ENCODE measurements at places on chromosomes 1 and 21.

DNA sequence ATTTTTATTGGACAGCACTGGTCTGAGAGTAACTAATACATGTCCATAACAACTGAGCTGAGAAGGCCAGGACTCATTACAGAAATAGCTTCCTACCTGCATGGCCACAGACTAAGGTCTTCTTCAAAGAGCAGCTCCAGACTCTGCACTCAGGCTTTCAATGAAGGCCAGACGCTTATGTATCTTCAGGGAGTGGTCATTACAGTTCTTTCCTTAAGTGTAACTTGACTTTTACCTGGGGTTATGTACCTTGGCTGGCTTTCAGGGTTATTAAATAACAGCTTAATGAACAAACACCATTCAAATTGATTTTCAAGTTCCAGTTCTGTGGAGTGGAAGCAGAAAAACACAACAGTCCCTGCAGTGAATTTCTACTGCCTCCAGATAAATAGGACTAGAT is 23.8 kb upstream of the SLC22A15 start:
- H3K27ac ChIP-seq = no peak overlapping the region
- H3K27me3 ChIP-seq = no peaks in the 10 kb centered on the region
- DNase-seq = peak; percentile 66

DNA sequence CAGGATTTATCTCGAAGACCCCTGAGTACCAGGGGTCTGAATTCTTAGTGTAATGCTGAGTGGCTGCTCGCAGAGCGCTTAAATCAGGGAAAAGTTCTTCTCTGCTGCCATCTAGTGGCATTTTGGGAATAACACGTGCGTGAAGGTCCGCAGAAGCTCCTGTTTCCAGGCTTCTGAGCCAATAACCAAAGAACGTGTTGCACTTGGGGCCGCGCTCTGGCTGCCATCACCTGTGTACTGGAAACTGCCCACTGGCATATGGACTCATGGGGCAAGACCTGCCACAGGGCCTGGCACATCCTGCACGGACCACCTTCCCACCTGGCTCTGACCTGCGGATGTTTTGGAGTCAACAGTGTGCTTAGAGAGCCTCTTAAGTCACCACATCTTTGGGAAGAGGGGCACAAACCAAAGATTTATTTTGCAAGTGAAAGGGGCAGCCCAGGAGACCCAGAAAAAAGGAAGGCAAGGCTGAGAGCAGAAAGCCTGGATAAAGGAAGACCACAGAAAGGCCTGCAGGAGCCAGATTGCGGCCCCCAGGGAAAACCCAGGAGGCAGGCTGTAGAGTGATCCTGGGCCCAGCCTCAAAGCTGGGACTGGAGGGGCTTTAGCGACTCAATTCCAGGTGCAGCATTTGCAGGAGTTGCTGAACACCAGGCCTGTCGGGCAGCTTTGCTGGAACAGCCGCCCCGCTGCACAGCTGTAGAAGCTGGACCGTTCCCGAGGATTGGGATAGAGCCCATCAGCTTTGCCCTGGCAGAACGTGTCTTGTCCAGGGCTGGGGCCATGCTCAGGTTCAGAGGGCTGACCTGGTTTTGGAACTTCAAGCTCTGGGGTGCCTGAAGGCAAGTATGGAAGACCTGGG is 13.0 kb downstream of the CHIT1 start:
- H3K4me1 ChIP-seq = peaks cover 11% of the 10 kb centered on the region
- H3K36me3 ChIP-seq = no peaks in the 10 kb centered on the region
- no peak overlapping the region for H3K27ac ChIP-seq
- DNase-seq = peak; percentile 91

DNA sequence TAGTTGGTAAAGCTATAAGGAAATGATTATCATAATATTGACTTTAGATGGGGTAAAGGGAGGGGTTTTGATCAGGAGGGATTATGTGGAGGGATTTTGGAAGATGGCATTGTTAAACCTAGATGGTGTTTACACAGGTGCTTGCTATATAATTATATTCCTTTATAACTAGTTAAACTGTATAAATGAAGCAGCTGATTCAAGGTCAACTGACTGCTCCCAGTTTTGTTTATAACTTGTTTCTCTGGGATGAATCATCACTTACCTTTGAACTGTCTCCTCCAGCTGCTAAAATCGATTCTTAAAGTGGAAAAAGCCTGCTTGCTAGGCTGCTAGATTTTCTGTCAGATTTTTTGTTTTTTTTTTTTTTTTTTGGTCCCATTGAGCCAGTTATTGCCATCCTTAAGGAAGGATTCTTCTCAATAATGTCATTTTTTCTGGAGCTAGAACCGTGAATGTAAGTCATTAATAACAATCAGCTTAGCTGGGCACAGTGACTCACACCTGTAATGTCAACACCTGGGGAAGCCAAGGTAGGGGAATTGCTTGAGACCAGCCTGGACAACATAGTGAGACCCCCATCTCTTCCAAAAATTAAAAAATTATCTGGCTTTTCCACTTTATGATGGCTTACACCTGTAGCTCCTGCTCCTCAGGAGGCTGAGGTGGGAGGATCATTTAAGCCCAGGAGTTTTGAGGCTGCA is 153.2 kb downstream of the PIK3R3 start:
- no peaks in the 10 kb centered on the region for H3K4me1 ChIP-seq
- H3K36me3 ChIP-seq = no peaks in the 10 kb centered on the region
- H3K4me3 ChIP-seq = no peak overlapping the region
- DNase-seq = peak; percentile 30
- no peaks in the 10 kb centered on the region for H3K27me3 ChIP-seq
- H3K27ac ChIP-seq = peak overlapping the region; percentile 38

DNA sequence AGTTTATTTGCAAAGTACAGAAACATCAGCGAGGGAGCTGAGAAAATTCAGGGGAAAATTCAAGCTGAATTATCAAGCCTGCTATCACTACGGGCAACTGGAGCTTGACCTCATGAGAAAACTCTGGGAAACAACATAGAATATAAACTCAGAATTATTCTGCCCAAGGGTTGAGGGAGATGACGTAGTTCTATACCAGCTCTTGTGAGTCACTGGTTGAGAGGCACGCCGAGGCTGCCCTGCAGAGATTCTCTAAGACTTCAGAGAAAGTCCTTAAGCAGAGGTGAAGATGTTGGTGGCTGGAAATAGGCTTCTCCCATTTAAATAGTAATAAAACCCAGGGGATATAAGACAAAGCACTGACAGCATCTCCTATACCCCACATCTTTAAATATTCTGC is 12.3 kb downstream of the SYDE2 start:
- H3K36me3 ChIP-seq = no peaks in the 10 kb centered on the region
- DNase-seq = no peak
- peaks cover 26% of the 10 kb centered on the region for H3K4me1 ChIP-seq
- no peak overlapping the region for H3K4me3 ChIP-seq
- no peaks in the 10 kb centered on the region for H3K27me3 ChIP-seq

- no peak overlapping the region for H3K4me3 ChIP-seq
- DNase-seq = no peak
- H3K27ac ChIP-seq = peak overlapping the region; percentile 64
These were observed 13.4 kb downstream of the ITSN1 start for GRCh38 chr21:33655588-33656221.

GRCh38 chr1:12617511-12617900 is 504 bp downstream of the DHRS3 start:
- peak overlapping the region; percentile 95 for H3K27ac ChIP-seq
- H3K4me1 ChIP-seq = peaks cover 92% of the 10 kb centered on the region
- peak overlapping the region; percentile 73 for H3K4me3 ChIP-seq
- DNase-seq = peak; percentile 55

GRCh38 chr1:68375919-68376318 is 73.8 kb downstream of the RPE65 start:
- H3K4me1 ChIP-seq = no peaks in the 10 kb centered on the region
- no peak for DNase-seq
- no peak overlapping the region for H3K4me3 ChIP-seq
- no peaks in the 10 kb centered on the region for H3K27me3 ChIP-seq
- H3K36me3 ChIP-seq = no peaks in the 10 kb centered on the region

- H3K4me1 ChIP-seq = no peaks in the 10 kb centered on the region
- H3K27me3 ChIP-seq = peaks cover 18% of the 10 kb centered on the region
- no peak overlapping the region for H3K4me3 ChIP-seq
- H3K36me3 ChIP-seq = no peaks in the 10 kb centered on the region
These were observed 430 bp downstream of the S100B start for GRCh38 chr21:46604329-46604974.

DNA sequence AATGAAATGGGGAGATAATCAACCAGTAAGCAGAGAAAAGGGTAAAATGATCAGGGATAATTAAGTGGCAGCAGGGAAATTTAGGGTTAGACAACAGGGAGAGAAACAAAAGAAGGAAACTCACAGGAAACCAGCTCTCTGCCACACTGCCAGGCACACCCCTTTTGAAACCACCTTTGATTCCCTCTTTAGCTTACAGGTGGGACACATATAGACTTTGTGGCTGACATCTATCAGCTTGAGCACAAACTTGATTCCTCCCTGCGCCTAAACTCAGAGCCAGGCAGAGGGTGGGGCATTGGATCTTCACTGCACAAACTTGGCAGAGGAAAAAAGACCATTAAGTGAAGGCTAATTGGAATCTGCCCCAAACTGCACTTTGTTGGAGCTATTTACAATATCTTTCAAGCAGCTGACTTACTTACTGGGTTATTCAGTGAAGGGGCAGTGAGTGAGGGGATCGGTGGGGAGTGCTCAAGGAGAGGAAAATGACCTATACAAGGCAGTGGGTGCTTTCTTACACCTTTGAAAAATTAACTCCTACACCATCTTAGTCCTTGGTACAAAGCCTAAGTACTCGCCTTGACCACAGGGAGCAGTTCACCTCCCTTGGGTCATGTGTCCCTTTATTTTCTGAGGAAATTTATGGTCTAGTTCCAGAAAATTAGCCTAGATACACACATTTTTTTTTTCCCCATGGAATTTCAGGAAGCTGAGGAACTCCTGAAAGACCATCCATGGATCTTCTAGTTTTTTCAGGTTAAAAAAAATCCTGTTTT is 60.2 kb downstream of the PBX1 start:
- H3K4me3 ChIP-seq = no peak overlapping the region
- H3K27ac ChIP-seq = peak overlapping the region; percentile 24
- H3K4me1 ChIP-seq = peaks cover 20% of the 10 kb centered on the region
- no peak for DNase-seq

DNA sequence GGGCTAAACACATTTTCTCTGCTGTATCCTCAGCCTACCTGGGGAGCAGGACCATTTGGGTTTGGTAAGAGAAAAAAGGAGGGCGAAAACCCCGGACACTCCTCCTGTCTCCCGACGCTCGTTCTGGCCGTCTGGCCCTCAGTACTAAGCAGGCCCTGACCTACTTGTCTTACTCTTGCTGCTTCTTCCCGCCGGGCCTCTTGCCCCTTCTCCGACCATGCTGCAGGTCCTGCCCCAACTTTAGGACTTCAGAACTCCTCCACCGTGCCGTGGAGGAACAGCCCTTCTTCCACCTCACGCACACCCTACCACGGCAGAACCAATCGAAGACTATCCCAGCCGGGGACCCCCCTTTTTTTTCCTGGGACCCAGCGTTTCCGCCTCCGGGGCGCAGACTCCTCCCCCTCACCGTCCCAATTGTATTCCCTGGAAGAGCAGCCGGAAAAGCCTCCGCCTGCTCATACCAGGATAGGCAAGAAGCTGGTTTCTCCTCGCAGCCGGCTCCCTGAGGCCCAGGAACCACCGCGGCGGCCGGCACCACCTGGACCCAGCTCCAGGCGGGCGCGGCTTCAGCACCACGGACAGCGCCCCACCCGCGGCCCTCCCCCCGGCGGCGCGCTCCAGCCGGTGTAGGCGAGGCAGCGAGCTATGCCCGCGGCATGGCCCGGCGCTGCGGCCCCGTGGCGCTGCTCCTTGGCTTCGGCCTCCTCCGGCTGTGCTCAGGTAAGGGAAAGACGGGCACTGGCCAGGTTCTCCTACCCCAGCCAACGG is at the start of gene CHRNB2:
CHRNB2 (plus strand) TSS at position 393 of the 771 bp plus-strand sequence; CDS start at position 660, 267 bp downstream.
- no peaks in the 10 kb centered on the region for H3K36me3 ChIP-seq
- H3K4me1 ChIP-seq = peaks cover 12% of the 10 kb centered on the region
- H3K27me3 ChIP-seq = no peaks in the 10 kb centered on the region
- peak within 1 kb of the TSS; percentile 19 for H3K4me3 ChIP-seq

DNA sequence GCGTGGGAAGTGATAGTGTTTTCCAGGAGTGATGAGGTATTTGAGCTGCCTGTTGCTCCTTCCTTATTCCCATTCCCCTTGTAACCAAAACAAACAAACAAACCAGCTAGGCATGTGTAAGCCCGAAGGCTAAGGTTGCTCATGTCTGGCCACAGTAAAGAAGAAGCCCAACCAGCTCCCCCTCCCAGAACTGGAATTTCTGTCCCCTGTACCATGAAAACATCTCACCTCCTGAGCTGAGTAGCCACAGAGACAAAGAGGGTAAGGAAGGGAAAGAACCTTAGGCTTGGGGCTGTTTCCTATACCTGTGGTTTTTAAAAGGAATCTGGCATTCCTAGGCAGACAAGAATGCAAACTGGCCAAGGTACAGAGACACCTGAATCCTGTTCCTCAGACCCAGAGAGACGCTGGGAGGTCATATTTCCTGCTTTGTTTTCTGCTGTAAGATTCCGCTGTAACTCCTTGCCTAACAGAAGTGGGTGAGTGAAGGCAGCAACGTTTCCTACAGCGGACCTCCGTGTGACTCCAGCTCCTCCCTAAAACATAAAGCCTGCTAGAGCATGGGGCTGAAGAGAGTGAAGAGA is 41.7 kb upstream of the RAB4A start:
- H3K4me3 ChIP-seq = no peak overlapping the region
- H3K36me3 ChIP-seq = no peaks in the 10 kb centered on the region

- peaks cover 10% of the 10 kb centered on the region for H3K4me1 ChIP-seq
- H3K27ac ChIP-seq = no peak overlapping the region
- no peak overlapping the region for H3K4me3 ChIP-seq
These were observed 34.6 kb downstream of the RUNX3 start for GRCh38 chr1:24895511-24895910.

DNA sequence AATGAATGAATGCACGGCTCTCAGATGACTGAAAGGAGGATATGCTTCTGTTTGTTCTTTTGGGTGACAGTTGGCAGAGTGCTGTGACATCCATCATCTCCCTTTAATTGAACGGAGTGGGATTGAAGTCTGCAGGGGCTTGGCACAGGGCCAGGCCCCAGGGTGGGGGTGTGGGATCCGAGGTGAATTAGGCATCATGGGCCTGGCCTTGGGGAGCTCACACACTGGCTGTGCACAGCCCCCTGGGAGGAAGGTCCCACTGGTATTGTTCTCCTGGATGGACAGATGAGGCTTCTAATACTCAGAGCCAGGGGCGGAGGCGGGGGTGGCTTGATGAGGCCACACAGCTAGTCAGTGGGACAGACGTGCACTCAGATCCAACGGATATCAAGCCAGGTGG is 19.3 kb downstream of the EPHB2 start:
- peaks cover 9% of the 10 kb centered on the region for H3K27me3 ChIP-seq
- no peak overlapping the region for H3K4me3 ChIP-seq
- DNase-seq = no peak
- H3K4me1 ChIP-seq = no peaks in the 10 kb centered on the region
- H3K27ac ChIP-seq = no peak overlapping the region

GRCh38 chr1:193471981-193472380 is 285.6 kb upstream of the B3GALT2 start:
- no peaks in the 10 kb centered on the region for H3K36me3 ChIP-seq
- H3K27ac ChIP-seq = no peak overlapping the region
- no peak overlapping the region for H3K4me3 ChIP-seq
- H3K4me1 ChIP-seq = no peaks in the 10 kb centered on the region
- H3K27me3 ChIP-seq = no peaks in the 10 kb centered on the region

DNA sequence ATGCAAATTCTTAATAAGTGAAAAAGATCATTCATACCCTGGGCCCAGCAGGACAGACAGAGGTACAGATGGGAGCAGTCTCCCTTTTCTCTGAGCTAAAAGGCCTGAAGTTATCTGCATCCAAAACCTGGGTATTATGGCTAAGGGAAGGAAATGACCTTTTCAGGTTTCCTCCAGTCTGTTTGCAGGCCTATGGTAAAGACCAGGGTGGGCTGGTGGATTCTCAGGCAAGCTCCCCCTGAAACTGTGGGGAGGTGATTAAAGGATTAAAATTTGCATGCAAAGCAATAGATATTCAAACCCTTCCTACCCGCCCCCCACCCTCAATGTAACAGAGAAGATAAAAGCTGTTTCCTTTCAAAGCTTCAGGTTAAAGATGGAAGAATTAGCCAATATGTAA is 471.8 kb upstream of the RUNX1 start:
- DNase-seq = no peak
- no peak overlapping the region for H3K4me3 ChIP-seq
- no peaks in the 10 kb centered on the region for H3K36me3 ChIP-seq
- no peak overlapping the region for H3K27ac ChIP-seq

Data from stomach (tissue), 19 donors.